ENCODE measurements at places on chromosomes 2 and 18.

GRCh38 chr2:129010262-129010661 lies 691.6 kb upstream of the HS6ST1 start:
- no peak for DNase-seq

- DNase-seq = no peak
These were observed 63.6 kb upstream of the SH3RF3 start for GRCh38 chr2:109065391-109065734.

DNA sequence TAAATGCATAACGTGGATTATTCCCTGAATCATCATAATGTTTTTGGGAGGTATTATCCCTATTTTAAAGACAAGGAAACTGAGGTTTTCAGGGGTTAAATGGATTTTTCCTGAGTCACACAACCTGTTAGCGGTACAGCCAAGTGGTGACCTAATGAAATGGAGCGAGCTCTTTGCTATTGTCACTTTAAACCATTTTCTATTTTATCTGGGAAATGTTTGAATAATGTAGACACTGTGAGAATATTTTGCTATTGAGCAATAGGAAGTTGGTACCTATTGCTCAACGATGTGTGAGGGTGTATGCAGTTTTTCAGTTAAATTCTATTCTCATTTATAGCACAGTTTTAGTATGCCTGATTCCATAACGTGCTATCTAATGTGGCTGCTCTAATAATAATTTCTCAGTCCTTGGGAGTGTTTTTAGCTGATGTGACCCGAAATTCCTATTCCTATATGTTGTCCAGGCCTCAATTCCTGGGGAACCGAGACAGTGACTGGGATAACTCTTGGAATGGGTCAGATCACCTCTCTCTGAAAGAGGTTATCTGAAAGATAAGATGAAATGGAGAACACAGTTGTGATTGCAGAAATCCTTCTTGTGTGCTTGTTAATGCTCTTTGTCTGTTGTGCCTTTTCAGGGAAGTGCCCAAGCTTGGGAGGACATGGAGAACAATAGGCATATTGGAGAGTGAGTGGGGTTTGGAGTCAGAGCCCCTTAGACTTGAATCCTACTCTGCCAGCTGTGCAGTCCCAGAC lies 38.4 kb downstream of the ABCB11 start:
- no peak for DNase-seq

DNA sequence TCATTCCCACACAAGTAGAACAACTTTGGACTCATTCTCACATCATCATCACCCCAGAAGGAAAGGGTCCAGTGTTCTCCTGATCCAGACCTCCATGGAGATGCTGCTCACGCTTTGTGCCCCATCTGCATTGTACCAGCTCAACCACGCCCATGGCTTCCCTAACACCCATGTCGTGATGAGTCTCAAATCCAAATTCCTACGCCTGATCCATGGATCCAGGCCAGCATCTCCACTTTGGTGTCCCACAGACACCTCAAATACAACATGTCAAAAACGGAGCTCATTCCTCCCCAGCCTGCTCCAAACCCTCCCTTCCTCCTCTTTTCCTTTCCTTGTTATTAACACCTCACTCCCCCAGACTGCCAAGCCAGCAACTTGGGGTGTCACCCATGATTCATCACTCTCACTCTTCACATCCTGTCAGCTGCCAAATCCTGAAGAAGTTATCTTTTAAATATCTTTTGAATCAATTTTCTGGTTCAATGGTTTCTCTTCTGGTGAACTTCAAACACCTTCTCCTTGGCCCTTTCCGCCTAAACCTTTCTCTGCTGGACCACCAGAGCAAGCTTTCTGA lies 30.2 kb upstream of the FAM124B start:
- no peak for DNase-seq

DNA sequence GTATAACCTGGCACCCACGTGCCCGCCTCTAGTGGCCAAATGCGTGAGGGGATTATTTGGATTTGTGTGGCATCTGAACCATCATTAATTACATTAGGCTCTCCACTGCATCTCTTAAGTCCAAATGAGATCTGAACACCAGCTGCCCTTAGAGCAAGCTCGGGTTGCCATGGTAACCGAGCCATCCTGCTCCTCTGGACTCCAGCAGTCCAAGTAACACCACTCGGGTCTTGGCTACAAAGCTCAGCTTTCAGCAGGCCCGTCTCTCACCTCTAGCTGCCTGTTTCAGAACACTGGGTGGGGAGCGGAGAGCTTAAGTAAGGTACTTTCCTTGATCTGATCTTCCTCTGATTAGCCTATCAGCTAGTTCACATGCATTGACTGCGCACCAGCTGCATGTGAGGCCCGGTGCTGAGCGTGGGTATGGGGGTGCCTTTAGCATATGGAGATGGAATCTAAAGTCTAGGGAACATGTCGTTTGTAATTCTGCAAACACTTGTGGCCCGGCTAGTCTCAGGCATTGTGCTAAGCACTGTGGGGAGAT lies 14.1 kb upstream of the CYS1 start:
- DNase-seq = no peak

DNA sequence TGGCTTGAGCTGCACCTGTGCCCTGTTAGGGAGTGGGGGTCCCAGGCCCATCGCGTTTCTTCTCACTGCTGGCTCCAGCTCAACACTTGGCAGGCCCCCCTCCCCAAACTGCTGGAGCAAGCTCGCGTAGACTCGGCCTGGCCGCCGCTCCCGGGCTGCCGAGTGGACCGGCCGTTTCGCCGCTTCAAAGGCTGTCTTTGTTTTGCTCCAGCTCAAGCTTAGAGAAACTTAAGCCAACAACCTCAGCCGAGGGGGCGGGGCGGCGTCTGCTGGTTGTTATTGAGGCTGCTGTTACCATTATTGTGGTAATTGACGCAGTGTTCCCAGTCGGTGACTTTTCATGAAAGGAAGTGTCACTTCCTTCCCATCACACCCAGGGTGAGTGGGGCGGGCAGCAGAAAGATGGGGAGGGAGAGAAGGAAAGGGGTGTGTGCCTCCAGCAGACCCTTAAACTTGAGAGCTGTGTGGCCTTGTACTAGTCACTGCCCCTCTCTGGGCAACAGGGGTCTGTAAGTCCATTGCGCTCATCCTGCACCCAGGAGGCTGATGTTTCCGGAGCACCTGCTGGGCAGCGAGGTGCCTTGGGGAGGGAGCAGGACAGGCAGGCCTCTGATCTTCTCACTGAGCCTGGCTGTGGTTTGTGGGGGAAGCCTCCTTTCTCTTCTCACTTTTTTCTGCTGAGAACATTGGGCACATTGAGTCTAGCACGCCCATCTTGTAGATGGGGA lies 2.1 kb downstream of the ARID5A start:
- no peak for DNase-seq

DNA sequence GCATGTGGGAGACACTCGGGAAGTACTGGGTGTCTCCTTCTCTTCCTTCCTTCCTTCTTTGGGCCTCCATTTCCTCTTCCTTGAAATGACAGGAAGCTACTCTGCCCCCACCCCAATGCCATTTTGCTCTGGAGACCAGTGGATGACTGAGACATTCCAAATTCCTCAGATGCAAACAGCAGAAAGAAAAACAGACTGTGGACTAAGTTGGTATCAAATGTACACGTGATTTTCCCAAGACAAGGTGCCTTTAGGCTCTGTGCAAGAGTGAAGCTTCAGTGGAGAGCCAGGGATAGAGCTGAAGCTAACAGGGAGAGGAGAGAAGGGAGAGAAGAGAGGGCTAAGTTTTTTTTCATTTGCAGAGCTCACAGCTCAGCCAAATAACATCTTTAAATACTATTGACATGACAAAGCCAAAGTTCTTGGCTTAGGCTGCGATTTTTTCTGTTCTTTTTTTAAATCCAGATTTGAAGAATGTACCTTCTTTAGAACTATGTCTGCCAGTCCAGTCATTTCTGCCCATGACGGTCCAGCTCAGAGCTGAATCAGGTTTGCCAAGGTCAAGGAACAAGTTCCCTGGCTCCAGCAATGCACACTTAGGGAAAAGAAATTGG lies 84.5 kb upstream of the LCLAT1 start:
- no peak for DNase-seq

- DNase-seq = no peak
These were observed 99.3 kb downstream of the STK39 start for GRCh38 chr2:168147830-168148794.

GRCh38 chr18:3046216-3046808 lies 33.4 kb upstream of the LPIN2 start:
- DNase-seq = no peak

GRCh38 chr2:100213595-100213994 lies 71.2 kb upstream of the AFF3 start:
- DNase-seq = no peak

- DNase-seq = no peak
These were observed 18.1 kb upstream of the CDH19 start for GRCh38 chr18:66621816-66622576.

- DNase-seq = no peak
These were observed 987.2 kb upstream of the CELF4 start for GRCh38 chr18:38552732-38553321.

DNA sequence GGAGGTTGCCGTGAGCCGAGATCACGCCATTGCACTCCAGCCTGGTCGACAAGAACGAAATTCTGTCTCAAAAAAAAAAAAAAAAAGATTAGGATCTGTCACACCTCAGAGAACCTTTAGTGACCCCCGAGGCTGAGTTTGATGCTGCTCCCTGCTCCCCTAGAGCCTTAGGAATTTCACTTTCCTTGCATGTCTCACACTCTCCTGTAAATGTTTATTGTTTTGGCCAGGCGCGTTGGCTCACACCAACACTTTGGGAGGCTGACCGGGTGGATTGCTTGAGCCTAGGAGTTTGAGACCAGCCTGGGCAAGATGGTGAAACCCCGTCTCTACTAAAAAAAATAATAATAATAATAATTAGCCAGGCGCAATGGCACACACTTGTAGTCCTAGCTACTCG lies 31.5 kb downstream of the SRSF7 start:
- DNase-seq = no peak

DNA sequence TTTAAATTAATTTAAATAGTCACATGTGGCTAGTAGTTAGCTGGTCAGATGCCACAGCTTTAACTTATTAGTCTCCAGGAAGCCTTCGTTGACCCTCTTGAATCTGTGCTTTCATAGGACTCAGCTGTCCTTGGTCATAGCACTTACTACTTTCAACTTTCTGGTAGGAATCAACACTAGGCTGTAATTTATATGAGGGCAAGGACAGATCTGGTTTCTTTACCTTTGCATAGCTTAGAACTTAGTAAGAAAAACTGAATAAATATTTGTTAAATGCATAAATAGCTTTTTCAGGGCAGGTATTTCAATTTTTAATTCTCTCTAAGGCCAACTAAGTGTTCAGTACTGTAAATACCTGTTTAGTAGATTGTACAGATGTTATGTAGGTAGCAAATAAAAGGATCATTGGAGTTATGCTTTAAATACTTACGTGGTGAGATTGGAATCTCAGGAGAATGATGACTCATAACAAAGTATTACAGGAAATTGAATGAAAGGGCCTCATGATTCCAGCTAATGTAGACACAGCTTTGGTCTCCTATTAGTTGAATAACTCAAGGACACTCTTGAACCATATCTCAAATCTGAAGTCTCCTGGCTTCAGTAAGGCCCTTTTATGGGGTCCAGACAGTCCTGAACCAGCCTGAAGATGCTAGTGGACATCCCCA lies 2.6 kb downstream of the CLIP4 start:
- DNase-seq = no peak
